ENCODE measurements at places on chromosomes 5 and 9. TPM values are rescaled to one million over a fixed set of nuclear protein-coding genes. Genes with fewer than 3 reads are reported as not detected.

Gene EQTN
- total RNA-seq = not detected

Gene SDHA
- 75.2 TPM for total RNA-seq

- no peak for DNase-seq
Measured at GRCh38 chr9:8860925-8861324, 1061.3 kb upstream of the DMAC1 start.

DNA sequence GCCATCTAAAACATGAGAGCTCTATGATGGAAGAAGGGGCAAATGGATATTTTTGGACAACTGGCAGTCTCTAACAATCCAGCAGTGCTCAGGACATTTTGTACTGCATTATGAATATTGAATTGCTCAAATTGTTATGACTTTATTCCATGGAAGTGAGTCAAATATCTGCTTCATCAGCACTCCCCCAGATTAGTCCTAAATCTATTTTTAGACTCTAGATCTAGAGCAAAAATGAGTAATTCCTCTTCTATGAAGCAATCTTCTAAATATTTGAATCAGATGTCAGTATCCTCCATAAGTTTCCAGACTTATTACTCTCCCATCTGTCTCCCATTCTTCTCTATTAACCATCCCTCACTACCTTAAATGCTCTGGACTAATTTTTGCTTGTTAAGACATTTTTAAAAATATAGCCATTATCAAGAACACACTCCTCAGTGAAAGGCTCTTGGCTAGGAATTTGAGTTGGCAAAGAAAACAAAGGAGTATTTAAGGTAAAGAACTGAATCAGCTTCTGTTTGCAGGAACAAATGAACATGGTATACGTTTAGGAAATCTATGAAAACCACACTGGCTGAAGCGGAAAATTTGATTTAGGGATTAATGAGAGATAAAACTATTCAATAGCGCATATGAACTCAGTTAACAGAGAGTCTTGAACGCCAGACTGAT, 300.9 kb downstream of the MCTP1 start:
- no peak for DNase-seq

GRCh38 chr5:167864801-167865200, 426.6 kb upstream of the WWC1 start:
- DNase-seq = no peak

Gene ROPN1L
- total RNA-seq = 0.67 TPM

DNA sequence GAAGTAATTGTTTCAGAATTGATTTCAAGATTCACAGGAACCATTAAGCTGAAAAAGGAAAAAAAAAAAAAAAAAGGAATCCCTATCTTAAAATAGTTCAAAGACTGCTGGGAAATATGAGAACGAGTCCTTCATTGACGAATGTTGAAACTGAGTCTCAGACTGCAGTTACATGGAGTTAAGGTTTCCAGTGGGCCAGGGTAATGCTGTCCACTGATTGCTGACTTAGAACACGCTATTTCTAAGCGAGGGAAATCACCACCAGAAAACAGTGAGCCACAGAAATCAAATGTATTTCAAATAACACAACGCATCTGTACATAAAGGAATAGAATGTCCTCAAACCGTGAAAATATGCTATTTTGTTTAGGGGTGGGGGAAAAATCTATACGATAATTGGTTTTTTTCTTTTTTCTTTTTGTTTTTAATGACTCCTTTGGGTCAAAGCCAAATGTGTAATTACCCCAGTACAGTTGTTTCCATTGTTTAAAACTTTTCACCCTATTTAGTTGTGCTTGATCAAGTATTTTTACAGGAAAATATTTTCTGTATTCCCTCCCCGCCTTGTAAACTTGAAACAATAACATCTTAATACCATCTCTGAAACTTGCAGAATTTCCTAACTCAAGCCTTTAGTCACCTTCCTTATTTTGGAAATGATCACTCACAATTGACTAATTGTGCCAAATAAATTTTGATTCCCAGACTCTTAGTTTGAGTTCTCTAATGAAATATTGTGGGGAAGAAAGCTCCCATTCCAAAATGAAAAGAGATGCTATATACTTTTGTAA, 208.3 kb downstream of the MCTP1 start:
- no peak for DNase-seq

- DNase-seq = no peak
Measured at GRCh38 chr9:4146293-4146692, 153.6 kb downstream of the GLIS3 start.

Gene GALNT10
- 30.6 TPM for total RNA-seq

Gene FAM221B
- not detected for total RNA-seq

DNA sequence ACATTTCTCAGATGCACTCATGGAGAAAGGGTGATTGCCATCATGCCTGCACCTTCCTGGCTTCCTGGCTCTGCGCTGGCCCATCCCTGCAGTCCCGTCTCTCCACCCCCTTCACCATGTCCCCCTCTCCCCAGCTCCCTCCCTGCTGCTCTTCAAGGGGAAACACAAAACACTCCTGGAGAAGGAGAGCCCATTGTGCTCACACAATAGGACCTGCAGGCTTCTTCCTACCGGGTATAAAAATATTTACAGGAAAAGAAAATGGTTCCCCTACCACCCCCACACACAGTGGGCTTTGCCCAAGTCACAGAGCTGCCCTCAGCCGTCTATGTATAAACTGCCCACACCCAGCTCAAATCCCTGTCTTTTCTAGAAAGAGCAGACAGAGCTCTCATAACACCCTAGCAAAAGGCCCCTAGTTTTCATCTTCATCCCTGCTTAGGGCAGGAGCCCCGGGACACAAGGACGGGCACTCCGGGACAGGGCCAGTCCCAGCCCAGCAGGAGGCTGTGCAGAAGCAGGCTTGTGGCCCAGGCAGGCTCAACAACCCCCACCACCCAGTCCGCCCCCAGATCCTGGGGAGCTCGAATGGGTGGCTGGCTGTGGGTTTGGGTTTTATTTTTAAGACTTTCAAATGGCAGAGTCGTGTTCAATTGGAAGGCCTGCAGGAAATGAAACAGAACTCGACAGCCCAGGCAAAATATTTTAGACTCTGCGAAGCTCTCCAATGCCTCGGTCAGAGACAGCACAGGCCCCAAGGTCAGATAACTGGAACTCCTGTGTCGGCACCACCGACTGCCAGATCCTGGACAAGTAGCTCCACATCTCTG, 77.3 kb downstream of the LRSAM1 start:
- DNase-seq = no peak

Gene F2RL1
- 1.4 TPM for total RNA-seq

GRCh38 chr5:134018154-134018985, 13.6 kb upstream of the VDAC1 start:
- peak; percentile 37 for DNase-seq
